Hypothalamus (tissue), 51 donors: ENCODE measurements at places on chromosomes 2 and 18.

- DNase-seq = no peak
These were observed 61.4 kb downstream of the SP3 start for GRCh38 chr2:173903601-173904394.

DNA sequence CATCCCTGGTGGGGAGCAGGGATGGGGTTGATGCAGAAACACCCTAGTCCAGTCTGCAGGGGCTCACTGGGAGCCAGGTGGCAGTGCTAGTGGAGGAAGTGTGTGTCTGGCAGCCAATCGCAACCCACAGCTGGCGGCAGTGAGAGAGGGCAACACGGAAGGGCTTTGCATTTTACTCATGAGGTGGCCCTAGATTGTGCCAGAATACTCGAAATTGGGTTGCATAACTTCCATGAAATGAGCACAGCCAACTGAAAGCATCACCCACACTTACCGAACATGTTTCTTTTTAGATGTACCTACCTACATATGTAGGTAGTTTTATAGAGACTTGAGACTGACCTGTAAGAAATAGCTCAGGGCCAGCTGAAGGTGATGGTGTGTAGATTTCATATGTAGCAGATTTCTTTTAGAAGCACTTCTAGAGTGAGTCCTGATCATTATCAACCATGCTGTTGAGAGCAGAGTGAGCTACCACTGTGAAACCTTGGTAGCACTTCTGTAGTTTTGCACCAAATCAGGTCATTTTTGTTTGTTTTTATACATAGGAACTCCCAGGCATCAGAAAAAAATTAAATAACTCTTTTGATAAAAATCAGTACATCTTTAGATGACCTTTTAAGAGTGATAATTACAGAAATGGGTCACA, 13.0 kb downstream of the IL18R1 start:
- no peak for DNase-seq

- no peak for DNase-seq
These were observed 15.7 kb downstream of the LRRFIP1 start for GRCh38 chr2:237643066-237643465.

DNA sequence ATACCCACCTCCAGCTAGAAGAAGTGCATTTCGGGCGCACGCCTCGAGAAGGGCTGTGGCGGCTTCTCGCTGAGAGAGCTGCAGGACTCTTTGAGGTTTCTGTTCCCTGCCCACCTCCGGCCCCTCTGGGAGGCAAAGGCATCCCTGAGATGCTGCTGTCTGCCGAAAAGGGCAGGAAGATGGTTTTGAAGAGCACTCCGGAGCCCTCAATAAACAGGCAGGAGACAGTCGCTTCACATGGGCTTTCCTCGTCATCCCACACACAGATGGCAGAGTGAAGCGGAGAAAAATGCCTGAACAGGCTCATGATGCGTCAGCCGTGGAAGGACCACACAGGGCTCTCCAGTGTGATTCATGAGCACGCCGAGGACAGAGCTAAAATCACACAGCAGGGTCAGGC, 25.4 kb upstream of the GLI2 start:
- no peak for DNase-seq

GRCh38 chr2:85628658-85629057, 12.7 kb downstream of the USP39 start:
- no peak for DNase-seq

DNA sequence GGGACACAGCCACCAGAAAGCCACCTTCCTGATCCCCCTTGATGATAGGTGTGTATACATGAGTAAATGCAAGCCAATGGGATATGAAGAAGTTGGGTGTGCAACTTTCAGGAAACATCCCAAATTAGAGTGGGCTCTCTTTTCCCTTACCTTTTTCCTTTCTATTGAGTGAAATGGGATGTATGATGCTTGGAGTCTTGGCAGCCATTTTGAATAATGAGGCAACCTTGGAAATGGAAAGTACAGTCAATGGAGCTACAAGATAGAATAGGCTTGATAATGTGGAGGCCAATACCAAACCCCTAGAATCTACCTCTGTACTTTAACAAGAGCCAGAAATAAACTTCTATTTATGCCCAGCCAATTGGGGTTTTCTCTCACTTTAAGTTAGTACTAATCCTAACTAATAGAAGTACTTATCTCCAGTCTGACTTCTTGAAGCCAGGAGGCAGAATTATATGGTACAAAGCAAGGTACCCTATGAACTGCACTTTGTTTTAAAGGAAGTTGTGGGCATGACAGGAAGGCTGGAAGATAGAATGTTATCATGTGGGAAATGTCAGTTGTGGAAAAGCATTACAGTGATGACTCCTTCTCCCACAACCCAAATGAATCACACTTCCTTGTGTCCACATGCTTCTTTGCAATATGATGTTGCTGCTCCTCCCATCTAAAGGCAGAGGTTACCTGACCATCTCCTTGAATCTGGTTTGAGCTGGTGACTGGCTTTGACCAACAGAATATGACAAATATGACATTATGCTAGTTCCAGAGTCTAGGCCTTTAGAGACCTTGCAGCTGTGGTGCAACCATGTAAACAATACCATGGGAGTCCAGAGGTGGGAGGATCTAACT, 12.9 kb upstream of the NABP1 start:
- no peak for DNase-seq

DNA sequence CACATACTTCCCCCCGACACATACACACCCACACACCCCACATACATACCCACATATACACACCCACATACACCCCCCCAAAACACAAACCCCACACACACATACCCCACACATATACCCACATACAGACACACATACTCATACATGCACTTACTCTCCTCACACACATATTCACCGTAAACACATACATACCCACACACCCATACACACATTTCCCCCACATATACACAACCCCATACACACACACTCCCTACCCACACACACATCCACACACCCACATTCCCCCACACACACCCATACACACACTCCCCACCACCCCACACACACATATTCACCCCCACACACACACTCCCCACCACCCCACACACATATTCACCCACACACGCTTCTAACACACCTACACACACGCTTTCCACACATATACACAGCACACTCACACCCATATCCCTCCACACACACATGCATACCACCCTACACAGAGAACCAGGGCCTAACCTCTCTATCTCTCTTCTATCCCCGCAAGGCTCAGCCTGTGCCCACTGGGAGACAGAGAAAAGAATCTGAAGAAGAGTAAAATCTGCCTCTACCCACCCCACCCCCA, 182.4 kb upstream of the ETAA1 start:
- no peak for DNase-seq

DNA sequence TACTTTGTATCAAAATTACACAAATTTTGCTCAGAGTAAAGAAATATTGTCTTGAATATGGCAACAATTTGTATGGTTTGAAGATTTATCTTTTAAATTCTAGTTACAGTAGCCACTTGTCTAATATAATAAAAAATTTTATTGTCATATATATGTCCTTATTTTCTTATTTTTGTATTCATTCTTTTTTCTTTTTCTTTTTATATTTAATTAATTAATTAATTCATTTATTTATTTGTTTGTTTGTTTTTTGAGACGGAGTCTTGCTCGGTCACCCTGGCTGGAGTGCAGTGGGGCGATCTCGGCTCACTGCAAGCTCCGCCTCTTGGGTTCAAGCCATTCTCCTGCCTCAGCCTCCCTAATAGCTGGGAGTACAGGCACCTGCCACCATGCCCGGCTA, 3.7 kb upstream of the CDH19 start:
- no peak for DNase-seq

GRCh38 chr2:7826656-7827055, 855.2 kb upstream of the ID2 start:
- DNase-seq = no peak

- DNase-seq = no peak
These were observed 6.2 kb upstream of the MYL12B start for GRCh38 chr18:3255611-3256165.
